Bone marrow (tissue), 2 donors: ENCODE measurements at places on chromosomes 16 and 17.

DNA sequence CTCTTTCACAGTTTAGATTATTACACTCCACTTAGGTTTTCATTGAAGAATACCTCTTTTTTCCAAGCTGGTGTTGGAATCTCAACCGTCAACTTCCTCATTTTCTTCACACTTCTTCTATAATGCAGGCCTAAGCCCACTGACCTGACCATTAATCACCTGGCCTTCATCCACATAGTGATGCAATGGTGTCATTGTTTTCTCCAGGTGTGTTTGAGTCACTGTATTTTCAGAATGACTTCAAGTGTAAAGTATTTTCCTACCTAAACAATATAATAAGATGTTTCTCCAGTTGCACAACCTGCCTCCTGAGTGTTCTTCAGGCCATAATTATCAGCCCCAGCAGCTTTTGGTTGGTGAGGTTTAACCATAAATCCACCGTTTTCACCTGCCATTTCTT is 1675.1 kb downstream of the TP53TG3F start:
- no peak for DNase-seq

GRCh38 chr17:57746221-57746620 is 1.1 kb upstream of the CCDC182 start:
- DNase-seq, result no peak

- DNase-seq, result no peak
Measured at GRCh38 chr17:77926981-77927380, 31.5 kb upstream of the TNRC6C start.

DNA sequence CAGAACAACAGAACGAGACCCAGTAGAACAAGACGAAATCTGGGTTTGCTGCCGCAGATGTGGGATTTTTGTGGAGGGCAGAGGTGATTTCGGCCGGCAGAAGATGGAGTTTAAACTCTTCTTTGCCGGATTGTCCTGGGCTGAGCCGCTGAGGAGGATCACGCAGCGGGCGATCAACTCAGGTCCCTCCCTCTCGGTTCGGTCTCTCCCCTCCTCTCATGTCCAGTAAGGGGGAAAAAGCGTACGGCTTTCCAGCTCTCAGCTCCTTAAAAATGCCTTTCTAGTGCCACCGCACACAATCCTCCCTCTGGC is 2.5 kb downstream of the PHF12 start:
- DNase-seq, result no peak

DNA sequence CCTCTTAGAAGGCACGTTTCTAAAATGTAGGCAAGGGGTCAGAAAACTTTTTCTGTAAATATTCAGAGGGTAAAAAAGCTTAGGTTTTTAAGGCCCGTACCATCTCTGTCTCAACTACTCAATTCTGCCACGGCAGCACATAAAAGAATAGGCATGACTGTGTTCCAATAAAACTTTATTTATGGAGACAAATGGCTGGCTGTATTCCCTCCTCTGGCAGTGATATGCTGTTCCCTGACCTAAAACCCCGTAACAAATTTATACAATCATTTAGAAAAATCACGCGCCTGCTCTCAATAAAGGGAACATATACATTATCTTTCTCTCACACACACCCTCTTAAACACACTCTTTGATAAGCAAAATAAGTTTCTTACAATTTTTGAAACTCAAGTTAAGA is 138.7 kb downstream of the ZFHX3 start:
- DNase-seq, result no peak

- no peak for DNase-seq
Measured at GRCh38 chr17:41190328-41190727, 641 bp downstream of the KRTAP9-1 start.

GRCh38 chr17:62750631-62751051 is 57.5 kb downstream of the MARCHF10 start:
- DNase-seq, result no peak

- DNase-seq, result no peak
Measured at GRCh38 chr16:6728381-6728780, 604.3 kb upstream of the RBFOX1 start.

GRCh38 chr17:77606865-77607210 is 351.7 kb upstream of the TNRC6C start:
- DNase-seq, result no peak

- DNase-seq, result no peak
Measured at GRCh38 chr17:28693869-28694268, 17.8 kb downstream of the PROCA1 start.

DNA sequence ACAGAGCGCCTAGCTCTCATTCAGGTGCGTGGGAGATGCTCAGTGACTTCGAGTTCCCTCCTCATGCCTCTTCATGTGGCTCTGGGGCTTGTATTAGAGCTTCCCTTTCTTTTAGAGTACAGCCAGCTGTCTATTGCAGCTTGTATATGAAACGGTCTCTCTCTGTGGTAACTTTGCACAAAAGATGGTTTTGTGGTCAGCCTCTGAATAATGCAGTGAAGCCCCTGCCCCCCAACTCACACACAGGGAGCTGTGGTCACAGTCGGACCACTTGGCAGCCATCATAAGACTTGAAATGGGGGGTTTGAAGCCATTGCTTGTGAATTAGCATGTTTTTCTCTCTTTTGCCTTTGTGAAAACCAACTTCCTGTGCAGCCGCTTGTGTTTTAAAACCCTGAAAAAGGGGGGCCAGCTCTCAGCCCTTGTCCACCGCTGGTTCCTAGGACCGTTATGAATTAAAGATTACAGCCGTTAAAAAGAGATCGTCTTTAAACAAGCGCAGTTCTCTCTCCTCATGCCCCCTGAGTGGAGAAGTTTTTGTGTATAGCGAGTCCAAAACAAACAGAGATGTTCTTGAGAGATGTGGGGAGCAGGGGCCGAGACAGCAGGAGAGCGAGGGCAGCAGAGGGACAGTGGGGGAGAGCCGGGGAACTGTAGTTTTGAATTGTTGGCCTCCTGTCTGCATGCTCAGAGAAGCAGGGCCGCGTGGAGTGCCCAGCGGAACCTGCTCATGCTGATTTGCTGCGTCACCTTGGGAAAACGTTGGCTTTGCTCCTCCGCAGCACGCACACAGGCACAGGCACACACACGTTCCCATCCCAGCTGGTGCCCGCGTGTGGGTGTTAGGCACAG is 199.0 kb downstream of the MSI2 start:
- peak; percentile 40 for DNase-seq

- peak; percentile 61 for DNase-seq
Measured at GRCh38 chr17:45197555-45198334, 23.9 kb upstream of the FMNL1 start.

GRCh38 chr16:1486551-1487390 is 2.0 kb downstream of the PTX4 start:
- no peak for DNase-seq

GRCh38 chr16:72974142-72974769 is 73.7 kb downstream of the ZFHX3 start:
- DNase-seq, result no peak

- DNase-seq, result no peak
Measured at GRCh38 chr17:70332356-70333210, 163.3 kb downstream of the KCNJ2 start.

- no peak for DNase-seq
Measured at GRCh38 chr17:67381929-67382257, 4.8 kb downstream of the PITPNC1 start.

GRCh38 chr16:73017321-73017720 is 30.6 kb downstream of the ZFHX3 start:
- DNase-seq, result no peak

- no peak for DNase-seq
Measured at GRCh38 chr16:88195269-88195705, 187.5 kb upstream of the ZNF469 start.

- DNase-seq, result peak; percentile 59
Measured at GRCh38 chr16:9061358-9061813, 30.1 kb upstream of the HAPSTR1 start.

- DNase-seq, result no peak
Measured at GRCh38 chr16:57084996-57085395, 7.4 kb upstream of the CPNE2 start.

DNA sequence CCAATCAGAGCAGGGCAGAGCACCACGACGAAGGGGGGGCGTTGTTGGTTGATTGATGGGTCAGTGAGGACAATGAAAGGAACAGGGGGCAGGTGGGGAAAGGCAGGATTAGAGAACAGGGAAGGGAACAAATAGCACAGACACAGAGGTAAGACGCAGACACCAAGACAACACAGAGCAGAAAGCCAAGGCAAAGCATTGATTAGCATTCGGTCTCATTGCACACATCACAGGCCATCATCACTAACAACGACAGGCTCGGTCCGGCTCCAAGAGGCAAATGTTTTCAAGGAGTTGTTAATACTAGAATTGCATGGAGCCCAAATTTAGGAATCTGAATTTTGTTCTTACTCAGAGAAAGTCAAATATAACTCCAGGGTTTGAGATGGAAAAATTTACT is 34.6 kb upstream of the TRAP1 start:
- DNase-seq, result no peak

GRCh38 chr17:27860971-27861664 is 32.0 kb downstream of the LYRM9 start:
- no peak for DNase-seq

- no peak for DNase-seq
Measured at GRCh38 chr16:81848306-81848853, 69.3 kb downstream of the PLCG2 start.

DNA sequence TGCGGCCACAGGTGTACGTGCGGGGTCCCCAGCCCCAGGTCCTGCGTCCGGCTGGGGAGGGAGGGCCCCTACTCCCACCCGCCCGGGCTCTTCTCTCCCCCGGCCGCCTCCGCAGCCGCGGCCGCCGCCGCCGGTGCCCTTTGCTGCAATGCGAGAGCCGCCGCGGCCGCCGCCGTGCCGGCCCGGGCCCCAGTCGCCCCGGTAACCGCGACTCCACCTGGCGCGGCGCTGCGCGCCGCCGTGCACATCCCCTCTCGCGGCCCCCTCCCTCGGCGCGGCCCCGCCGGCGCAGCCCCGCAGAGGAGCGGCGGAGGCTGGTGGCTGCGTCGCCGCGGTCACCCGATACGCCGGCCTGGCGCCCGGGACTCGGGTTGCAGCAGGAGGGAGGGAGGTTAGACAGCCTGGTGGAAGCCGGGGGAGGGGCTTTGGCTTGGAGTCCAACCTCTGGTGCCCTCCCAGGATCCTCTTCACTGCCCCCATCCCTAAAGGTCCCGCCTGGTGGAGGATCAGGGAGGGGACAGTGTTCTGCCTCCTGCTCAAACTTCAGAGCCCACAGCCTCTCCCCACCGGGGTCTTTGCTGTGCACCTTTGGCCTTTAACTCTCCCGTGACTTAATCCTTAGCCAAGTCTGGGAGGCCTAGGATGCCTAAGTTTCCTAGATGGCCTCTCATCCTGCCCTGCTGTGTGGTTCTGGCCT is 32.9 kb downstream of the SRCIN1 start:
- no peak for DNase-seq

DNA sequence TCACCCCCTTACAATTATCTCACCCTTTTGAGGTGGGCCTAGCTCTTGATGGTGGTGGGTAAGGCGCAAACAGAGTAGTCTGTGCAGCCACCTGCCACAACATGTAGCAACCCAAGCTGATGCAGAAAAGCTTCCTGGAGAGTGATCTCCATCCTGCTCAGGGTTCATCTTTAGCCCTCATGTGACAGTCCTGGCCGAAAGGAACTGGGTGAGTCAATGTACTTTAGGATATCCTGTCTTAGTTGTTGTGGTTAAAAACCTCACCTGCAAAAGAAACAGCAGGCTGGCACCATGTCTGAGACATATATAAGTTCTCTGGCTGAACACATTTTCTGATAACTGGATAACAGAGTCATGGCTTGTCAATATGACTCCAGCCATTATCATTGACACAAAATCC is 183.5 kb upstream of the CPHXL start:
- DNase-seq, result no peak

DNA sequence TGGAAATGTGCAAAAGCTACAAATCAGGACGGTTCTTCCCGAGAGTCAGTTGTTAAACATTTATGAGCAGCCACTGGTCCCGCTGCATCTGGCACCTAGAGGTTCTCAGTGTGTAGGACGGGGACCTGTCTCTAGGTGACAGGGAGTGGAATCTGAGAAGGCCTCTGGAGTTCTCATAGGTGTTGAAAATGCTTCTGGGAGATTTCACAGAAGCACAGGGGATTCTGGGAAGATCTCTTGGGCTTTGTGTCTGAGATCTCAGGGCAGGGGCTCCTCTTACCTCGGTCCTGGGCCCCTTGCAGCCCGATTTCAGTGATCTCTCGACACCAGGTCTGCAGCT is 8.9 kb downstream of the ALOX15 start:
- no peak for DNase-seq

- DNase-seq, result no peak
Measured at GRCh38 chr17:31792007-31792585, 66.9 kb downstream of the COPRS start.

DNA sequence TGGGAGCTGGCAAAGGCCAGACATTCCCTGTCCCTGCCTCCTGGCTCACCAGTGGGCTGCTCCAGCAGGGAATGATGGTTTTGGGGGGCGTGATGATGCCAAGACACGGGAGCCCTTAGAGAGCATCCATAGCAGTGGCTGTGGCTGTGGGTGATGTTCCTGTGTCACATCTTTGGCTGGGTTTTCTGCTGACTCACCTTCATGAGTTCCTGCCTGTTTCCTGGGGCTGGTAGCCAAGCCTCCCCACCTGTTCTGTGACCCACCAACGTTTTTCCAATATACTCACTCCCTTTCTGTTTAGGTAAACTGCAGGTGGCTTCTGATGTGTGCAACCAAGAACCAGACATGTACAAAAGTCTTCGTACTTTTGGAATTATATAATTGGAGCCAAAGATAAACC is 16.5 kb upstream of the NF1 start:
- DNase-seq, result peak; percentile 2

- no peak for DNase-seq
Measured at GRCh38 chr16:17563323-17564091, 92.7 kb upstream of the XYLT1 start.

GRCh38 chr17:63950940-63951907 is 19.1 kb upstream of the CD79B start:
- DNase-seq, result no peak

DNA sequence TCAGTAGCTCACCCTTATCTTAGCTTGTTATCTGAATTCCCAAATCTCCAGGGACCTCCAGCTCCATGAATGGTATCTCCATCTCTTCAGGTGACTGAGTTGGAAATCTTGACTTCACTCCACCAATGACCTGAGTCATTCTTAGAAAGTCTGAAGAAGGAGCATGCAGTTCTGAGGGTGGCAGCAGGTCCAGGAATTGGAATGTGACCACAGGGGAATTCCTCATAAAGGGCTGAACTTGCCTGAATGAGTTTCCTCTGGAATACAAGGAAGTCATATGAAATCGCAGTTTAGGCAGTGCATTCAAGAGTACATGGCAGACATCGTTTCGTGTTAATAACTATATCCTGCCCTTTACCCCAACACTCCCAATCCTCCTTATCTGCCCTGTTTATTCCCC is 12.5 kb upstream of the PYY start:
- DNase-seq, result no peak

- DNase-seq, result no peak
Measured at GRCh38 chr17:8963647-8964258, 1.8 kb downstream of the PIK3R5 start.

DNA sequence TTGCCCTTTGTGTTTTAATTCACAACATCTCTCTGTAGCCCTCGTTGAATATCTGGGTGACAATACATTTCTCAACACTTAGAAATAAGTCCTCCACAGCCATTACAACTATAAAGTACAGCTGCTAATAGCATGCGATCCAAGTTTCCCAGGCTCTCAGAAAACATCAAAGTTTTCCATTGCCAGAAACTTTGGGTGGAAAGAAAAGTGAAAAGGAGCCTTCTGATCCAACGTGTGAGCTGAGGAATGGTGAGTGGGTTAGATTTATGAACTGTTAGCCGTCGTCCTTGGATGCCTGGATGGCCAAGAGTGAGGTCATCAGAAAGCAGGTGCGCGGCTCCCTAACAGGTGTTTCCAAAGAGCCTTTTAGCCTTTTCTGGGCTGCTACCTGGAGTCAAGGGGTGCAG is 258.0 kb downstream of the PMP22 start:
- DNase-seq, result no peak
